ENCODE measurements at places on chromosomes 5 and 9.
A peak's percentile ranks its signal among the peaks of the same experiment; 100 is the strongest.

DNA sequence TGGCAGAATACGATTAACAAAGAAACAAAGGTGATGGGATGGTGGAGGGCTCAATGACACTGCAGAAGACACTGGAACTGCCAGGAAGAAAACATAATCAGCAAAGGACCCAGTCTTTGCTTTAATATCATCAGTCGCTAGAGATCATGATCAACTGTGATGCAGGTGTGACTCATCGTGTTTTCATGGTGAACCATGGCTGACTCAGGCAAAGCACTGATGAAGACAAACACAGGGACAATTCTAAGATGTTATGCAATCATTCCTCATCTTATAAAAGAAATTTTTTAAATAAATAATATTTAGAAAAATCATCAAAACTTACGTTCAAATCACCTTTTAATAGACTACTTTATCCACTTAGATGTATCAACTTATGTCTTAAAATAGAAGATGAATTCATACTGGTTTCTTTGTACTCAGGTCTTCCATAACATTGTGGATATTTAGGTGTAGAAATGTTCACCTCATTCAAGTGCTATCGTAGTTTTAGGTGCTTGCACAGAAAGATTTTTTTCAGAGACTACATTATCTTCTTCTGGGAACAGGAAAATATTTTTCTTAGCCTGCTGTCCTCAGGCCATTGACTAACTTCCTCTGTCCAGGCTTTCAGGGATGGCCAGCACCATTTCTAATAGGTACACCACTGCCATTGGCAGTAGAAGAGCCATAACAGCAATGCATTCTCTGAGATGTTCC lies 673.4 kb upstream of the MEF2C start:
- peak; percentile 58 for DNase-seq

GRCh38 chr5:115179394-115180164 lies 9.9 kb upstream of the TRIM36 start:
- no peak for DNase-seq

DNA sequence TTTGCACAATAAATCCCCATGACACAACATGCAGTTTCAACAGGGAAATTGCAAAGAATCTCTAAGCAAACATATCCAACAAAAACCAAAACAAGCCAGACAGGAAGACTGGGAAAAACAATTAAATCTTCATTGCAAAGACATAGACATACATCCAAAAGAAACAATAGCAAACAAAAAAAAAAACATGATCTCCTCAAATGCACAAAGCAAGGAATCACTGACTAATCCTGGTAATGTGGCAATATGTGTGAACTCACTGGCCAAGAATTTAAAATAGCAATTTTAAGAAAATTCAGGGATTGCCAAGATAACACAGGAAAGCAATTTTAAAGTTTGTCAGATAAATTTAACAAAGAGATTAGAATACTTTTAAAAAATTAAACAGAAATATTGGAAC lies 520.1 kb upstream of the SMC2 start:
- no peak for DNase-seq

DNA sequence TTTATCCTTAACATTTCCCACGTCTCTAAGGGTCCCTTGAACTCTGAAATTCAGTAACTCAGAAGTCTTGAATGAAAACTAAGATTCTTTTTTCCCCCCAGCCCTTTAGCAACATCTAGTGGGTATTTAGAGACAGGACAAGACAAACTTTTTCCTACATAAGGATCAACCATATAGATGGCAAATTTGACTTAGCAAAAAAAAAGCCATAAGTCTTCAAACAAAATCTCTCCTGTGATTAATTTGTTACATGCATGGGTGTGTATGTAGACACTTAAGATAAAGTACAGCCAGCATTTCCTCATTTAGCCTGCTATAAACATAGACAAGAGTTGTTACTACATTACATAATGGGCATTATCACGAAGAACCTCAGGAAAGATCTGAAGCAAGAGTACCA lies 29.1 kb upstream of the ANKRD31 start:
- DNase-seq, result peak; percentile 6

- no peak for DNase-seq
Measured at GRCh38 chr5:56815658-56816545, 553 bp downstream of the MAP3K1 start.

DNA sequence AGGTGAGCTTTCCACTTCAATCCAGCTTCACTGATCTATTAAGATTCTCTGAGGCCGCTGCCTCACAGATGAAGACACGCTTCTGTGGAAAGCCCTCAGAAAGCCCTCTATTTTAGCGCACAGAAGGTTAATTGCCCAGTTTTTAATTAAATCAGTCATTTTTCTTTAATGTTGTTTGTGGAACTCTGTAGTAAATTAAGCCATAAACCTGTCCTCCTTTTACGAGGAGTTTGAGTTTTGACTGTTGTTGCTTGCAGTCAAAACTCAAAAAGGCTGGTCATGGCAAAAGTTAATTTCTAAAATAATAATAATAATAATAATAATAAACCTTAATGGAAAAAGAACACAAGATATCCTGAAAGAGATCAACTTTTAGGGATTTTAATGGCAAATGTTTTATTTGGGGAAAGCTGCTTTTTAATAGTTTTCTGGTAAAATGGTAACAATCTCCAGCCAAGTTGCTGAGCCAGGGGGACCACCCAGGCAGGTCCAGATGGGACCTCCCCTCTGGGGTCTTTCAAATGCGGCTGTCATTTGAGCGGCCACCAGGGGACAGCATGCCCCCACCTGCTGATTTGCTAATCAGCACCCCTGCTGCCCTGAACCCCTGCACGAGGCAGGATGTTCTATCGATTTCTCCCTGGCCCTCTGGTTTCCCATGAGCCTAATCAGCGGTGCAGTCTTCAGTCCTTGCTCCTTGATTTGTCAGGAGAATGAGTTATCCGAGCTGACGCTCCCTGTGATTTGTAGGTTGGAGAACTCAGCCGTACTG lies 247.2 kb downstream of the FSTL4 start:
- no peak for DNase-seq

- DNase-seq, result peak; percentile 24
Measured at GRCh38 chr5:51383131-51384121, at the start of gene ISL1. Gene ISL1, plus strand, starts transcription at chr5:51383448. Its CDS starts 224 bp downstream, at chr5:51383672.

GRCh38 chr9:110641293-110641692 lies 27.3 kb upstream of the MUSK start:
- DNase-seq, result no peak

DNA sequence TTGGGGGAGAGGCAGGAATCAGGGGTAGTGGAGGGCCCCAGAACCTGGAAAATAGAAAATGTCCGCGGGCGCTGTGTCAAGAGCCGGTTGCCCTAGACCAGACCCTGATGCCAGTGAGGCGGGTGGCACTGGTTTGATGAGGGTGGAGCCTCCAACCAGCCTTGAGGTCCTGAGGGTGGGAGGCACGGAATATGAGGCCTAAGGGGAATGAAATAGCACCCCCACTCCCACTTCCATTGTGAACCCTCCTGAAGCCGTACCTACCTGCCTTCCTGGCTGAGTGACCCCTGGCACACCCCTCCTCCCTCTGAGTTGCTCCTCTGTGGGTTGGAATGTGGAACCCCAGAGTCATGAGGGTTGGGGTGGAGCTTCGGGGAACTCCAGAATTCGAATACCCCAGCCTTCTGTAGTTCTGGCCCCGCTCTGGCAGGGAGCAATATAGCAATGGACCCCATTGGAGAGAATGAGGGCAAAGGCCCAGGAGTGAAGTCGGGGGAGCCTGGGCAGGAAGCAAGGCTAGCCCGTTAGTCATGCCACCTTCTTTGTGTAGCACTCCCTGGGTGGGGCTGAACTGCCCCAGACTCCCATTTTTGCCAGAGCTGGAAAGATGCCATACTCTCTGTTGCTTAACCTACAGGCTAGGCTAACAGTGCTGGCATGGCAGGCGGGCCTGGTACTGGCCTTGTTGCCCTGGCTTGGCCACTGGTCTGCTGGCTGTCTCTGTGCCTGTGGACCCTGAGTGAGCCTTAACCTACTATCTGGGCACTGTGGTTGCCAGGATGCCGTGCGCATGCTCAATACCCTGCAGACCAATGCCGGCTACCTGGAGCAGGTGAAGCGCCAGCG lies 1.0 kb downstream of the FPGS start:
- no peak for DNase-seq

DNA sequence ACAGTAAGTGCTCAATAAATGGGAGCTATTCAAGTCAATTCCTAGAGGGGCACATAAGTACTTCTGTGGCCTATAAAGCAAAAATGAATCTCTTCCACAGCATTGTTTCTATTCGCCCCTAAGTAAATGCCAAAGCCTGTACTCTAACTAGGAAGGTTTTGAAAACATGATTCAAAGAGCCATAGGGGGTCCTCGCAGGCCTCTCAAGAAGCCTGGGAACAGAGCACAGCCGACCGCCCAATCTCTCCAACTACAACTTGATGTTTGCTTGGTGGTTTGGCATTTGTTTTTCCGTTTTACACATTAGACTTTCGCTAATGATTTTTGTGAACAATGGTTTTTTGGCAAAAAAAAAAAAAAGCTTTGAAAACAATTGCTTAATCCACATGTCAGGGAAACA lies 19.4 kb downstream of the EFNA5 start:
- no peak for DNase-seq

DNA sequence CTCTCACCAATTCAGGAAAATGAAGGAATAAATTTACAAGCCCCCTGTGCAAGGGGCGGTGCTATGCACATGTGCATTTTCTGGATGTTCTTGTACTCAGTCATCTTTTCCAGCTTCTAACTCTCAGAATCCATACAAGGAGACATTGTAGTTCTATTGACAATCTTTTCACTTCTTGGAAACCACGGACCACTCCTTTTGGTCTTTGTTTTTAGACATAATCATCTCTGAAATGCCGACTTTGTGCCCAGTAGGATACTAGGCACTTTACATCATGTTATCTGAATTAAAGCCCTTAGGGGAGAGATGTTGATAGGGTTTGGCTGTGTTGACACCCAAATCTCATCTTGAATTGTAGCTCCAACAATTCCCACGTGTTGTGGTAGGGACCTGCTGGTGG lies 322.6 kb upstream of the WWC1 start:
- no peak for DNase-seq

DNA sequence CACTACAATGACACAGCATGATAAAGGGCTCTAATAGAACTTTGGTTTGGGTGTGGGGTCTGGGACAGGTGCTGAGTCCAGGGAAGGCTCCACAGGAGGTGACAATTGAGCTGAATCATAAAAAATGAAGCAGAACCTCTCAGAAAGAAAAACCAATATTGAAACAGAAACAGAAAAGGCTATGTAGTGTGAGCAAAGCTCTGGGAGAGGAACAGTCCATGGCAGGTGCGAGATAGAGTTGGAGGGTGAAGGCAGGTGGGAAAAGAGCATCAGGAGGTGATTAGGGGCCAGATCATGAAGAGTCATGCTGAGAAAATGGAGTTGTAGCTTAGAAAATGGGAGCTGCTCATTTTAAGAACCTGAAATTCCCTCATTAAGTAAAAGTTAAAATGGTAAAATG lies 164.9 kb downstream of the KCTD16 start:
- DNase-seq, result no peak

DNA sequence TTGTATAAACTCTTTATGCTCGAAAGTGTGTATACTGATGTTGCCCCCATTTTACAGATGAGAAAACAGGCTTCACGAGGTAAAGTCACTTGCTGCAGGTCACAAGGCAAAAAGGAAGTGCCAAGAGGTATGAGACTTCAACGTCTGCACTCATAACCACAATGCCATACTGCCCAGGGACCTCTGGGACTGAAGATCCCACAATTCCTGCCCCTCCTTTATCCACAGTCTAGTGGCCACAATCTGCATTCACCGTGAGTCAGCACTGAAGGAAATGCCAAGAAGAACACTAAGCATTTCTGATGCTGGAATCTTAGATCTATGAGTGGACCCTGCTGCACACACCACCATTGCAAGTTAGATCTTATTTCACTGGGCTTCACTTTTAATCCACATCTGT lies 37.3 kb downstream of the MED27 start:
- DNase-seq, result peak; percentile 91

GRCh38 chr5:96335873-96336272 lies 97.2 kb downstream of the PCSK1 start:
- no peak for DNase-seq

- no peak for DNase-seq
Measured at GRCh38 chr9:98396656-98397055, 141.2 kb upstream of the TBC1D2 start.

DNA sequence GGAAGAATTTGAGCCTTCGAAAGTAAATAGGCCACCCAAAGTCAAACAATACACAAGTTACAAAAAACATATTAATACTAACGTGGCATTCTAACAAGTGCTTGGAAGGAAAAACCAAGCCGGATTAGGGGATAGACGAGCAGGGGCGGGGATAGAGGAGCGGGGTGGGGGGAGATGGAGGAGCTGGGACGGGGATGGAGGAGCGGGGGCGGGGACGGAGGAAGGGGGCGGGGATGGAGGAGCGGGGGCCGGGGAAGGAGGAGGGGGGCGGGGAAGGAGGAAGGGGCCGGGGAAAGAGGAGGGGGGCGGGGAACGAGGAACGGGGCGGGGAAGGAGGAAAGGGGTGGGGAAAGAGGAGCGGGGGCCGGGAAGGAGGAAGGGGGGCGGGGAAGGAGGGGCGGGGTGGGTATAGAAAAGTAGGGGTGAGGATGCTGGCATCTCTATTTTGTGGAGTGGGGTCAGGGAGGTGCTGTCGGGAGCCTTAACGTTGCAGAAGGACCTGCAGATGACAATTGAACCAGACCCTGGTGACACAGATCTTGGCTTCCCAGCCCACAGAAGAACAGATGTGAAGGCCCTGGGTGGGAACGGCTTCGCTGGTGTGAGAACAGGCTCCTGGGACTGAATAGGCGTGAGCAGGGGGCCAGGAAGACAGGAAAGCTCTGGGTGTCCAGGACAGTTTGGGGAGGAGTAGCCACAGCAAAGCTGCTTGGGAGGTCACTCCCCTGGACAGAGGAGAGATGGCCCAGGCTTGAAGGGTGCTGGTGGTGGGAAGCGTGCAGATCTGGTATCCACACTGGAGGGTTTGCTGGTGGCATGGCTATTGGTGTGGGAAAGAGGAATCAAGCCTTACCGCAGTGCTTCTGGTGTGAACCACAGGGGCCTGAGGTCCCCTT lies 233.3 kb upstream of the DAP start:
- no peak for DNase-seq

GRCh38 chr5:44935871-44936270 lies 127.1 kb downstream of the MRPS30 start:
- no peak for DNase-seq

DNA sequence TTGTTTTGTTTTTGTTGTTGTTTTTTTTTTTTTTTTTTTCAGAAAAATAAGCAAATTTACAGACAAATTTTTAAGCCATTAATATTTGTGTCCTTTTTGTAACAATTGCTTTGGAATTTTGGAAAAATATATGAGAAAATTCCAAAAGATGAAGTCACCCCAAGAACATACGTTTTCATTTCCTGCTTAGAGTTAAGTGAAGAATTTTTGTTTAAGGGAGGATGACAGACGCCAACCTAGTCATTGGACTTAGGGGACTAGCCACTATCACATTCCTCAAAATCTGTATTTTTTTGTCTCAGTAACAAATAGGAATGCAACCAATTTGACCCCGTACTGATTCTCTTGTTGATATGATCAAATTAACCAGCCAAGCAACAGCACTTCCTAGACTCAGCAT lies 433.9 kb upstream of the SLC30A5 start:
- DNase-seq, result no peak

- no peak for DNase-seq
Measured at GRCh38 chr5:5951953-5952352, 426.4 kb downstream of the MED10 start.
